ENCODE measurements at places on chromosomes 2 and 18.

GRCh38 chr2:27708666-27709065 lies 45.0 kb downstream of the SLC4A1AP start:
- DNase-seq: no peak

DNA sequence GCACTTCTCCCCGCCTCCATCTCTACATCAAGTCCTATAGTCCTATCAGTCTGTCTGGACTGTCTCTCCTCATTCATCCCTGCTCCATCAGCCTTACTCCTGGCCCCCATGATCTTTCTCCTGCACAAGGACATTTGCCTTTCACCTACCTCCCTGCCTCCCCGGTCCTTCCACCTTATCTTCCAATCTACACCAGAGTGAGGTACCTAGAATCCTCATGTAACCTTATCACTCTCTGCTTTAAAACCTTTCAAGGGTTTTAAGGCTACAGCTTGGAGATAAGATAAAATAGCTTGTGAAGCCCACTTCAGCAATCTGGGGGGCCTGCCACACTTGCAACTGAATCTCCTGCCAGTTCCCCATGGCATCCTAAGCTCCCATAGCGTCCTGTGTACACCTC lies 12.8 kb downstream of the CDC42EP3 start:
- DNase-seq: no peak

DNA sequence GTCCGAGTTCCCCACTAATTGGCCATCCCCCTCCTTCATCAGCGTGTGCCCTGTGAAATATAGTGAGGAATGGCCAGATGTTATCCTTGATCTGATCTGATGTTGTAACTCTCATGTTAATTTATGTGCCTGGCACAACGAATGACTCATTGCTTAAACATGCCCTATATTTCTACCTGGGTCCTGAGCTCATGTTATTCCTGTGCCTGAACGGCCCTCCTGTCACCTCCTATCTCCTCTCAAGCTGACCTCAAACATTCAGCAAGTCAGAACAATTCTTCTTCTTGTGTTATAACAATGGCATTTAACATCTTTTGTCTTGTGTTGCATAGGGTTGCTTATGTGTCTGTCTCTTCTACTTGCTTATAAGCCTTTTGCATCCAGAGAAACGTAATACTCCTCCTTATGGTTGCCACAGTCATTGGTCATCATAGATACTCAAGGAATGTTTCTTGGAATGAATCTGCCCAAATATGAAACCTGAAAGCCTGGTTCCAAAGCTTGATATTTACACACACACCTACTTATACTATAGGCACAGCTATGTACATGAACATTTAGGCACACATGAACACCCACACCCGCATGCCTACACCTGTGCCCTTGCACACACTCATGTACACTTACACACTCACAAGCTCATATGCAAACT lies 80.2 kb upstream of the PHLPP1 start:
- DNase-seq: no peak

- DNase-seq: no peak
These were observed 31.7 kb upstream of the SERTAD2 start for GRCh38 chr2:64685430-64685829.

DNA sequence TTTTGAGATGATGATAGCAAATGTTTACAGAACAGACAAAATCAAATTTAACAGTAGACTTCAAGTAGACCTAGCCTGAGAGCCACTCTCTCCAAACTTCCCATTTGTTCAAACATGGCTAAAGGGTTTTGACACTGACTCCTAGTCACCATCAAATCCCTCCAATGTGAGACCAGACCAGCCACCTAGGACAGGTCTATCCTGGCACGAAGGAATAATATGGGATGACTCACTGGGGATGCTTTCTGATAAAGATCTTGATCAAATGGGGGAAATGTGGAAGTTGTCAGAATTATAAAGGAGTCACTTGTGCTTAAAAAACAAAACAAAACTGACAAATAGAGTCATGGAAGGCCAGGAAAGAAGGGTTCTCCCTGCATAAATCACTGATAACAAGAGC lies 95.7 kb downstream of the EDAR start:
- no peak for DNase-seq

DNA sequence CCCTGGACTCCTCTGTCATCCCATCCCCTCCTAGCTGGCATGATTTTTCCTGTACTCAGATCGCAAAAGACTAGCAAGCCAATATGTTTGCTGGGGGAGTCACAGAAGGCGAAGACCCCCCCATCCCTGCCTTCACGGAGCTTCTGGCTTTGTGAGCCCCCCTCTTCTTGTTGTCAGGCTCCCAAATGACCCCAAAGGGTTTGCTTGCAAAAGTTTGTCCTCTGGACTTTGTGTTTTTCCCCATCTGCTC lies 169.9 kb downstream of the SMAD7 start:
- DNase-seq: no peak

DNA sequence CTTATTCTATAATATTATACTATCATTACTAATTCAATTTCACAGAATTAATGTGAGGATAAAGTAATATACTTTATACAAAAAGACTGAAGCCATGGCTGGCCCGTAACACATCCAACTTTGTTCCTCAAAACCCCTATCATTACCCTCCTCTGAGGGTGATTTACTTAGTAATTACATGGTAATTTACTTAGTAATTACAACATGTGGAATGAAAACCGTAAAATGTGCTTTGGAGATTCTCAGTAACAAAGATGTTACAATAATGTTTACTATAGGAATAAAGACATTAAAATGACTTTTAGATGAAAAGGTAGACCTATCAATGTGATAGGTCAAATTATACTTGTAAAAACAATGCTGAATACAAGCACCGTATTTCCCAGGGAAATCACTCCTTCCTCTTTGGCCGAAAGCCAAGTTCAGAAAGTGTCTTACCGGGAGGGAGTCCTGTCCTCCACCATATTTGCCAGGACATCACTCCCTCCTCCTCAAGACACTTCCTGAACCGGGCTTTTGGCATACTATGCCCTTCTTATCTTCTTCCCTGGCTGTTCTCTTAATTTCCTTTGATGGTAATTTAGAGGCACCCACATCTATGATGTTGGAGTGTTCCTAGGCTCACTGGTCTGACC lies 1047.8 kb downstream of the SOCS6 start:
- no peak for DNase-seq

GRCh38 chr2:47052847-47053246 lies 102.3 kb downstream of the STPG4 start:
- no peak for DNase-seq

DNA sequence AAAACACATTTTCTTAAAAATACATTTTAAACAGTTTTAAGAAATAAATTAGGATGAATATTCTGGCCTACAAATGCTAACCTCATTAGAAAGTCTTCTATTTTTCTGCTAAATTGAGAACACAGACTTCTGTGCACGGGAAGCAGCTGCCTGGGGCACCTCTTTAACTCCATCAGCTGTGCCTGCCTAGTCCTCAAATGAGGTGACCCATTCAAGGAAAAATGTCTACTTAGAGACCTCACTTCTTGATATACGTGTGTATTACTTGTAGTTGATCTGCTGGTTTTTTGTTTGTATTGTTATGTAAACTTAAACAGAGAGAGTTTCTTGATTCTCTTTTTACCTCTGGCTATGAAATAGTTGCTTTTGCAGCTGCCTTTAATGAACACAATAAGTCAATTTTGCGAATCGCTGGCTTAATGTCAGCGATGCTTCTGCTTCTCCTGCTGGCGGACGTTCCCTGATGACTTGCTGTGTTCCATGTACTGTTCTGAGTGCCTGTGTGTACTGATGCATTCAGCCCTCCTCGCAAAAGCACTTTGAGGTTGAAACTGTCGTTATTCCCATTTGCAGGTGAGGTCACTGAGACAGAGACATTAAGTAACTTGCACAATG lies 88.7 kb upstream of the TXNDC2 start:
- DNase-seq: no peak

DNA sequence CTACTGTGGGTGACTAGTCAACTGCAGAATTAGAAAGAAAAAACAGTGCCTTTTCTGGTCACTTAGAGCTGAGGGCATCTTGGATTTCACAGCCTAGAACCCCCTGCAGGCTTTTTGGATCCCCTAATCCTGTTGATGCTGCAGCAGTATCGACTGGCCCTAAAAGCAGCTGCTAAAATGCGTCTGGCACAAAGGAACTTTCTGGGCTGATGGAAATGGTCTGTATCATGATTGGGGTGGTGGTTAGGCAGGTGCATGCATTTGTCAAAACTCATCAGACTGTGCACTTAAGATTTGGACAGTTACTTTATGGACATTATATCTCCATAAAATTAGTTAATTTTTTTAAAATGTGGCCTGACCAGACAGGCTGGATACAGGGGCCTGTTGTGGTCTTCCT lies 149.8 kb downstream of the KLHL29 start:
- DNase-seq: no peak

- no peak for DNase-seq
These were observed 117.4 kb downstream of the SPOPL start for GRCh38 chr2:138618971-138619370.

DNA sequence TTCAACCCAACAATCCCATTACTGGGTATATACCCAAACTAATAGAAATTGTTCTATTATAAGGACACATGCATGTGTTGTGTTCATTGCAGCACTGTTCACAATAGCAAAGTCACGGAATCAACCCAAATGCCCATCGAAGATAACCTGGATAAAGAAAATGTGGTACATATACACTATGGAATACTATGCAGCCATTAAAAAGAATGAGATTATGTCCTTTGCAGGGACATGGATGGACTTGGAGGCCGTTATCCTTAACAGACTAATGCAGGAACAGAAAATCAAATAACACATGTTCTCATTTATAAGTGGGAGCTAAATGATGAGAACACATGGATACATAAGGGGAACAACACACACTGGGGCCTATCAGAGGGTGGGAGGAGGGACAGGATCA lies 65.8 kb downstream of the CCDC138 start:
- DNase-seq: no peak

- no peak for DNase-seq
These were observed 260.6 kb upstream of the LINC00305 start for GRCh38 chr18:64409511-64409910.

- no peak for DNase-seq
These were observed 75.4 kb downstream of the EPC2 start for GRCh38 chr2:148719941-148720436.

Measured in CD4-positive, alpha-beta T cell treated with Interleukin-21 for 1 hour (primary cell).